ENCODE measurements at places on chromosomes 12 and 14. TPM values are rescaled to one million over a fixed set of nuclear protein-coding genes. Genes with fewer than 3 reads are reported as not detected.

PRKAB1 gene
- 10.7 TPM for total RNA-seq

ARHGDIB gene
- total RNA-seq: 1.1 TPM

ARF3 gene
- 27.6 TPM for total RNA-seq

OVCH1 gene
- total RNA-seq: 0.09 TPM

SMCO2 gene
- total RNA-seq: 0.14 TPM

RBP5 gene
- not detected for total RNA-seq

ST8SIA1 gene
- 0.65 TPM for total RNA-seq

VSX2 gene
- not detected for total RNA-seq

HHIPL1 gene
- 4.4 TPM for total RNA-seq

MYO1H gene
- not detected for total RNA-seq

CARMIL3 gene
- total RNA-seq: under 0.01 TPM

CIROP gene
- under 0.01 TPM for total RNA-seq

PLEKHH1 gene
- total RNA-seq: 0.14 TPM

KLHL42 gene
- total RNA-seq: 25.2 TPM

APOF gene
- not detected for total RNA-seq

HVCN1 gene
- total RNA-seq: 8.5 TPM
